ENCODE measurements at places on chromosomes 12 and 14.

DNA sequence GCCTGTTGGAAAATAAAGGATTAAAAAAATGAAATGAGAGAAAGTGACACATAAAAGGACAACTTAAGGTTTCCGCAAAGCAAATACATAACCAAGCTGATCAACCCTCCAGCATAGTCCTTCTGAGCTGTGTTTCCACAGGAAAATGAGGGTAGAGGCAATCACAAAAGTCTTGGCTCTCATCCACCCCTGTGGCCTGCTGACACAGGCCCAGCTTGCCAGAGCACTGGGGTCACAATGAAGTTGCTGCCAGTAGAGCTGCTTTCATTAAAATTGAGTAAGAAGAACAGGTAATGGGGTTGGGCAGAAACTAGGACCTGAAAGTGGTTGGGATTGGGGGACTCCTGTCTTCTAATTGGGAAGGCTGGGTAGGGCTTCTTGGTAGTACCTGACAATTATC, 65.9 kb downstream of the RERG start:
- no peak for DNase-seq

DNA sequence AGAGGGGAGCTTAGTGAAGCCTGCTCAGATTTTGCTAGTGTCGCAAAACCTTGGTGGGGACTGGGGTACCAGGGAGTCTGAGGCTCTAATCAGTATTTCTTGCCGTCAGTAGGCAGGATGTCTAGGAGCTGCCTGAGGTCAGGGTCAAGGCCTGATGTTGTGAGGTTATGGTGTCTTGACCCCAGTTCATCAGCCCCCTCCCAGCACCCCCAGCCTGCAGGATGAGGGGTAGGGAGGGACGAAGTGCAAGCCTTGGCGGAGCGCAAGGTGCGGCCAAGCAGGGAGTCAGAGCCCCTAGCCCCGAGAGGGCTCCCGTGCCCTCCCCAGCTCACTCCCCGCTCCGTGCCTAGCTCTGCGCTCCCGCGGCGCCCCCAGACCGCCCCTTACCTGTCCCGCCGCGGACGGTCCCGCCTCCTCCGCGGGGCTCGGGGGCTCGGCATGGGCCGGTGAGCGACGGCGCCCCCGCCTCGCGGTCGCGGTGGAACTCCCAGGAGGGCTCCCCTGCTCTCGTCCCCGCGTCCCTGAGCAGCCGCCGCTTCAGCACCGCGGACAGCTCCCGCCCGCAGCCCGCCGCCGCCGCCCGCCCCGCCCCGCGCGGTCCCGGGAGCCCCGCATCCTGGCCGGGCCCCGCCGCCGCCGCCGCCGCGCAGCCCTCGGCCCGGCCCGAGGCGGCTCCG, 347 bp downstream of the SYNDIG1L start:
- no peak for DNase-seq

DNA sequence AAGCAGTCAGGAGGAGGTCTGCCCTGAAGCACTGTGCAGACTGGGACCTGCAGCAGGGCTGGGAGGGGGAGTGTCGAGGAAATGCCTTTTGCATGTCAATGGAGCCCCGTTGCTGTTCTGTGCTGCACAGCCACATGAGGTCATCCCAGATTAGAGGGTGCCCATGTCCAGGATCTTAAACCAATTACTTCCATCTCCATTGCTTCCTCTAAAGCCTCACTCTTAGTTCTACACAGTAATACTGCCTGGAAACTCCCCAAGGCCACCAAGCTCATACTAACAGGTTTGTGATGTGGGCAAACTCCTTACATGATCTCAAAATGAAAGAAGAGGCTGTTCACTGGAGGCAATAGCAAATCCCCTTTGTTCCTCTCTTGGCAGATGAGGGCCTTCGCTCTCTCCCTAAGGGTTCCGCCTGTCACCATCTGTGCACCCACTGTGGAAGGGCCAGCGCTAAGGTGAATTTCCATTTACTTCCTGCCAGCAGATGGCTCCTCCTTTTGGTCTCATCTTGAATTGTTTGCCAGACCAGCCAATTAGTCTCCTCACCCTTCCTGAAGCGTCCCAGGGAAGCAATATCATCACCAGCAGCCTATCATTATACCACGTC, 35.4 kb upstream of the LTA4H start:
- no peak for DNase-seq

GRCh38 chr12:10721651-10722501, 1.2 kb downstream of the YBX3 start:
- DNase-seq, result peak; percentile 79

Measured in fibroblast of skin of left biceps (primary cell).